ENCODE measurements at places on chromosomes 13 and 19.

DNA sequence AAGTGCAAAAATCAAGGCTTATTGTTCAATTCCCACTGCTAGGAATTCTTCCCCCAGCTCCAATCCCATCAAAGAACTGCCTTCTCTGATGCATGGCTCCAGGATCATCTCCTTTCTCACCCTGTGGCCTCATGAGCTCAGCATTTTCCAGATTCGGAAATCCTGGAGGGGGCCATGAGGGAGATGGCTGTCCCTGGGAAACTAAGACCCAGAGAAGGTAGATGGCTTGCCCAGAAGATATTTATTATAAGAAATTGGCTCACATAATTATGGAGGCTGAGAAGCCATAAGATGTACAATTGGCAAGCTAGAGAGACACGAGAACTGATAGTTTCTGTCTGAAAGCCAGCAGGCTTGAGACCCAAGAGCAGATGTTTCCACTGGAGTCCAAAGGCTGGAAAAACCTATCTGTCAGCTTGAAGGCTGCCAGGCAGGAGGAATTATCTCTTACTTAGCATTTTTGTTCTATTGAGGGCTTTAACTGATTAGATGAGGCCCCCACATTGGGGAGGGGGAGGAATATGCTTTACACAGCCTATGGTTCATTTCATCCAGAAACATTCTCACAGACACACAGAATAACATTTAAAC, 58.6 kb downstream of the GADD45B start:
- DNase-seq = no peak

- no peak for DNase-seq
Measured at GRCh38 chr13:45231722-45232121, 30.9 kb upstream of the KCTD4 start.

GRCh38 chr13:36115306-36115705, 15.9 kb downstream of the DCLK1 start:
- no peak for DNase-seq

- DNase-seq = no peak
Measured at GRCh38 chr13:73767191-73767741, 366.9 kb downstream of the KLF12 start.

DNA sequence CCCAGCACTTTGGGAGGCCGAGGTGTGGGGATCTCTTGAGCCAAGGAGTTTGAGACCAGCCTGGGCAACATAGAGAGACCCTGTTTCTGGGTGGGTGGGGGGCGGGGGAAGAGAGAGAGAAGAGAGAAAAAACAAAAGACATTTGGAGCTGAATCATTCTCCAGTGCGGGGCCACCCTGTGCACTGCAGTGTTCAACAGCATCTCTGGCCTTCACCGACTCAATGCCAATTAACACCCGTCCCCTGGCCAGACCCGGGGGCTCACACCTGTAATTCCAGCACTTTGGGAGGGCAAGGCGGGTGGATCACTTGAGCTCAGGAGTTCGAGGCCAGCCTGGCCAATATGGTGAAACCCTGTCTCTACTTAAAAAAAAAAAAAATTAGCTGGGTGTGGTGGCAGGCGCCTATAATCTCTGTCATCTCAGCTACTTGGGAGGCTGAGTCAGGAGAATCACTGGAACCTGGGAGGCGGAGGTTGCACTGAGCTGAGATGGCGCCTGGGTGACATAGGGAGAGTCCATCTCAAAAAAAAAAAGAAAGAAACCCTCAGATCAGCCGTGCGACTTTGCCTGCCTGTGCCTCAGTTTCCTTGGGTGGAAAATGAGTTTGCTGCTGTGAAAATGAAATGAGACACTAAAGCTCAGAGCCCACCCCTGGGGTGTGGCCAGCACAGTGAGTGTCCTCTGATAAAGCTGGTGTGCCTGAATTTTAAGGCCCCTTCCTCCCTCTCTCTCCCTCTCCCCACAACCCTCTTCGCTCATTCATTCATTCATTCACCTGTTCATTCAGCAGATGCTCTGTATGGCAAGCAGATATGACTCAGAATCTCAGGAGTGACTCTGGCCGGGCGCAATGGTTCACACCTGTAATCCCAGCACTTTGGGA, 6.4 kb downstream of the KLF2 start:
- no peak for DNase-seq

DNA sequence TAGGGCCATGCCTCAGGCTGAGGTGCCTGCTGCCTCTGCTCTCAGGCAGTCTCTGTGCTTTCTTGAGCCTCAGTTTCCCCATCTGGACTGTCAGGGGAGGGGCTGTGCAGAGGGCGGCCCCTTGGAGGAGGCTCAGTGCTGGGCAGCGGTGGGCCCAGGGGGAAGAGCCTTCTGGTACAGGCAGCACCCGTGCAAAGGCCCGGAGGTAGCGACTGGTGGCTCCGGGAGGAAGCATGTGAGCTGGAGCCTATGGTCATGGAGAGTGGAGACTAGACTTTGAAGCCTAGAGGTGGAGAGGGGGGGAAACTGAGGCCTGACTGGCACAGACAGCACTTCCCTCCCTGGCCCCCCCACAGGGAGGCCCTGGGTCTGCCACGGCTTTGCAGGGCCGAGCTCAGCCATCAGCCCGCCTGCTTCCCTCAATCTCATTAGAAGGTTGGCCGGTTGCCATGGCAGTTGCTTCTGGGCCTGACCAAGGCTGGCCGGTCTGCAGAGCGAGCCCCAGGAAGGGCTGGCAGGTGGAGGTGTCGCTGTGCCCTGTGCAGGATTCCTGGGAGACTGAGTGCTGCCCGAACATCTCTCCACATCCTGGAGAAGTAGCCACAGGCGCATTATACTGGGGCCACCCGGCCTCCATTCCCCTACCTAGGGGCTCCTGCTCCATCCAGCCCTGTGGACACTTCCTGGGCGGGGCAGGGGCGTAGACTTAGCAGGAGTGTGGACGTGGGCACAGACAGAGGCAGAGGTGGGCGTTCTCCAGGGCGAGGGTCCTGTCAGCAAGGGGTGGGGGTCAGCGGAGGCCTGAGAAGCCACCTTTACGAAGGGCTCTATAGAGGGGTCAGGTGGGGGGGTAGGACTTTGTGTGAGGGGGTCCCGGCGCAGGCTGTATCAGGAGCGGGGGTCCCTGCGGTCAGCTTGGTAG, 53.2 kb downstream of the CRTC1 start:
- no peak for DNase-seq

GRCh38 chr19:55686311-55687050, 11.5 kb downstream of the EPN1 start:
- no peak for DNase-seq

DNA sequence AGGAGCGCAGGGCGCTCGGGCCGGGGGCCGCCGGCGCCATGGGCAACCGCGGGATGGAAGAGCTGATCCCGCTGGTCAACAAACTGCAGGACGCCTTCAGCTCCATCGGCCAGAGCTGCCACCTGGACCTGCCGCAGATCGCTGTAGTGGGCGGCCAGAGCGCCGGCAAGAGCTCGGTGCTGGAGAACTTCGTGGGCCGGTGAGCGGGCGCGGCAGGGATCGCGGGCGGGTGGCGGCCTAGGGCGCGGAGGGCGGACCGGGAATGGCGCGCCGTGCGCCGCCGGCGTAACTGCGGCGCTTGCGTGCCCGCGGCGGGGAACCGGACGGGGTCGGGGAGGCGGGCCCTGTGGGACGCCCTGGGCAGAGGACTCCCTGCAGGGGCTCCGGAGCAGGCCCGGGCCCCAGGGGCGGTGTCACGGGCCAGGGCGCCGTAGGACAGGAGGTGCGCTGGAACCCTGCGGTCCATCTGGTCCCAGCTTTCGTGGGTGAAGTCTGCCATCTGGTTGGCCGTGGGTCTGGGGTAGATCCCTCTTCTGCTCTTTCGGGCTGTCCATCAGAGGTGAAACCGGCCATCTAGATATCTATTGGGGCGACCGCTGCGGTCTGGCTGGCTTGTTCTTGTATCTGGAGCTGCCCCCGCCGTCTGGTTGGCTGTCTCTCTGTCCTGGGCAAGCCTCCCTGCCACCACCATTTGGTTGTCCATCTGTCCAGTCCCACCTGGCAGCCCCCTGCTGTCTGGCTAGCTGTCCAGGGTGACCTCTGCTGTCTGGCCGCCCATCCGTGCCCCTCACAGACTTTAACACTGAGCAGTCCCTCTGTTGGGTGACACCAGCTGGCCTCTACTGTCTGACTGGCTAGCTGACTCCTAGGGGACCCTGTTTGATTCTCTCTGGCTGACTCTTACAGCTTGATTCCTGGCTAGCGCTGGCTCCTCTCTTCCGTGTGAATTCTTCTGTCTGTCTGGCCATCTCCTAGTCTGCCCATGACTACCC, 622 bp downstream of the DNM2 start:
- no peak for DNase-seq

- no peak for DNase-seq
Measured at GRCh38 chr19:17762505-17763229, 11.4 kb downstream of the FCHO1 start.

DNA sequence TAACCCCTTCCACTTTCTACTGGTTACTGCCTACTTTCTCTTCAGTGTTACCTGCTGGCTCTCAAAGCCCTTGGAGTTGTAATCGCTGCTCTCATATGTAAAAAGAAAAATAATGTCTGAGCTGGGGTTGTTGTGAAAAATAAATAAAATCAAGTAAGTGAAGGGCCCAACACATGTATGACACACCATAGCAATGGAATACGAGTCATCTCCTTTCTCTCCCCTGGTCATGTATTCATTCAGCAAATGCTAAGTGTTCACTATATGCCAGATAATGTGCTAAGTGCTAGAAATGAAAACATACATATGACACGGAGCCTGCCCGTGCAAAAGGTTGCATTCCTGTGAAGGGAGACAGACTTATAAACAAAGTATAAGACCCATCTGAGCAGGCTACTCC, 535.0 kb downstream of the RFC3 start:
- no peak for DNase-seq

GRCh38 chr13:100540621-100541020, 48.0 kb downstream of the GGACT start:
- no peak for DNase-seq

DNA sequence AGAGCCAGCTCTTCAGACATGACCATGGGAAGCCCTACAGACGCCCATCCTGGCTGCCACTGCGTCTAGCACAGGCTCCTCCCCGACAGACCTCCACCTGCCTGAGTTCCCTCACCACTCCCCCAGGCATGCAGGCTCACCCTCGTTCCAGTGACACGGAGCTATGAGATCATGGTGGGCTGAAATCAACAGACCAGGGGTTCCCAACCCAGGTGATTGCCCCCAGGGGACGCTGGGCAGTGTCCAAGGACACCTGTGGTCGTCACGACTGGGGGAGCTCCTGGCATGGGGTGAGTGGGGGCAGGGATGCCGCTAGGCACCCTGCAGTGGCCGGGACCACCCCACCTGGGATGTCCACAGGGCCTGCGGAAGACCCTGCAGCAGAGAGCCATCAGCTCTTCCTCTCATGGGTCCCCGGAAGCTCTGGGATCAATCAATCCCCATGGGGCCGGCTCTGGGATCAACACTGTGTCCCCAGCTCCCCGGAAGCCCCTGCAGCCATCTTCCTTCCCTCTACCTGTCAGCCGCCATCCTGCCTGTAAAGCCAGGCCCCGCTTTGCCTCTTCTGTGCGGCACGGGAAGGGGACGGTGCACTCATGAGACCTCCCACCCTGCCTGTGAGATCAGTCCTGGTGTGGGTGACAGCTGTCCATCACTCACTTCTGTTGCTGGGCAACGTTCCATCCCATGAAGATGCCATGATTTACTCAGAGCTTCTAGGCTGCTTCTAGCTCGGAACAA, 12.8 kb upstream of the MADCAM1 start:
- DNase-seq = no peak

- DNase-seq = no peak
Measured at GRCh38 chr19:2043251-2043641, 7.8 kb downstream of the MKNK2 start.

GRCh38 chr19:4879041-4879440, 11.6 kb upstream of the PLIN3 start:
- DNase-seq = no peak

DNA sequence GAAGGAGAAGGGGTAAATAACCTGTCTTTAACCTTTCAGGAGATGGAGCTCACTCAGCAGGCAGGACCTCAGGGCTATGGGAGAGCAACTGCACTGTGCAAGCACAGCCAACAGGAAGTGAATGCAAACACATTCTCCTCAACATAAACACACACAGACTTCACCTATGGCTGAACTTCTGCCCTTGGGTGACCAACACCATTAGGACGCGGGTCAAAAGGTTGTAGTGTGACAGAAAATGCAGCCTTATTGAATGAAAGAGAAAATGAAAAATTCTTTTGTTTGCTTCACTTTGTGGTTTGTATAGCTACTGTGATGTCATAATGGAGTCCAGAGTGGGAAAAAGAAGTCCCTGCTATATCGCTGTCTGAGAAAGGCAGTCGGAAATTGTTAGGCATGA, 323.0 kb downstream of the NDFIP2 start:
- no peak for DNase-seq

GRCh38 chr13:60584976-60585375, 188.0 kb downstream of the TDRD3 start:
- DNase-seq = peak; percentile 16

- peak; percentile 74 for DNase-seq
Measured at GRCh38 chr19:49637821-49638738, 1.9 kb downstream of the RRAS start.

DNA sequence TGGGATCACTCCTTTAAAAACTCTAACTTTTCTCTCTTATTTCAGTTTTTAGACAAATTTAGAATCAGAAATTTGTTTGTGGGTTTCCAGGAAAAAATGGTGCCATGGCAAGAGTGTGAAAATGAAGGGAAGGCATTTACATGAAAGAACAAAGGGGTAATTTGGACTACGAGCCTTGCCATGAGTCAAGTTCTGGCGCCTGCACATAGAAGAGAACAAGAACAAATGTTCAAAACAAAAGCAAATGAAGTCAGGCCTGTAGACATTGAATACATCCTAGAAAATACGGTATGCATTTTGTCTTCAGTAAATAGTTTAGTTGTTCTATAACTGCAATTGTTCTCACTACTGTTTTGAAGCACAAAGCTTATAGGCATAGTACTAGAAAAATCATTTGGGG, 1390.5 kb downstream of the EFNB2 start:
- DNase-seq = no peak

DNA sequence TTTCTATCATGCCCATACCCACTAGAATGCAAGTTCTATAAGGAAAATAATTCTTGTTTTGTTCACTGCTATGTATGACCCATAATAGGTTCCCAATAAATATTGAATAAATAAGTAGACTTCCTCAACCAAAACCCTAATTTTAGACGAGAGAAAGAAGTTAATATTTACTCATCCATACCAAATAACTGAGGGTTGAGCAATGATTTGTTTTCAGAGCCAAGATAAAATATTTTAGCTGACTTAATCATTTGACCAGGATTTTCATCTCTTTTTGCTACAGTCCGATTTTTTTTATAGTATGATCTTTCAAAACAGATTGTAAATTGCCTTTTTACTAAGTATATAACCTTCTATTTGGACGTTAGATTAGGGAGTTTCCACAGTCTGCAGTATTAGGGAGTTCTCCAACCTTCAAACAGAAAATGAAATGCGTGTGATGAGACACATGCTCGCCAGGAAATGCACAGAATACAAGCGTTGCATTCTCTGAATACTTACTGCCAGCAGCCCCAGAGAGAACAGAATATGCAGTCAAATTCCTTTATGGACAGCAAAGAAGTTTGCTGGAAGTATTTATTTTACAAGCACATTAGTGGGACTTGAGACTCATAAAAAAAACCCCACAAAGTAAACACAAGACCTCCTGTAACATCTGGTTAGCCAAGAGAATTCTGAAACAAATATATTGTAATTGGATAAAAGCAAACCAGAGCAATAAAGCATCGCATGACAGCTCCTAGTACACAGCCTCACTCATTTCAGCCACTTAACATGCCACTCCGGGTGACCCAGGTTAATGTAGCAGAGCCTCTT, 230.0 kb downstream of the MYO16 start:
- peak; percentile 27 for DNase-seq

Measured in fibroblast of the conjunctiva (primary cell).